ENCODE measurements at places on chromosomes 16 and 17. TPM values are rescaled to one million over a fixed set of nuclear protein-coding genes. Genes with fewer than 3 reads are reported as not detected.
A peak's percentile ranks its signal among the peaks of the same experiment; 100 is the strongest.

- peak overlapping the region; percentile 70 for H3K4me3 ChIP-seq
- no peaks in the 10 kb centered on the region for H3K27me3 ChIP-seq
- peak; percentile 69 for DNase-seq
- H3K36me3 ChIP-seq, result no peaks in the 10 kb centered on the region
These were observed 3.4 kb downstream of the NOD2 start for GRCh38 chr16:50696575-50697420.

The SOCS3 gene
- total RNA-seq, result 190 TPM

The BTBD17 gene
- not detected for total RNA-seq

The MT4 gene
- total RNA-seq, result not detected

DNA sequence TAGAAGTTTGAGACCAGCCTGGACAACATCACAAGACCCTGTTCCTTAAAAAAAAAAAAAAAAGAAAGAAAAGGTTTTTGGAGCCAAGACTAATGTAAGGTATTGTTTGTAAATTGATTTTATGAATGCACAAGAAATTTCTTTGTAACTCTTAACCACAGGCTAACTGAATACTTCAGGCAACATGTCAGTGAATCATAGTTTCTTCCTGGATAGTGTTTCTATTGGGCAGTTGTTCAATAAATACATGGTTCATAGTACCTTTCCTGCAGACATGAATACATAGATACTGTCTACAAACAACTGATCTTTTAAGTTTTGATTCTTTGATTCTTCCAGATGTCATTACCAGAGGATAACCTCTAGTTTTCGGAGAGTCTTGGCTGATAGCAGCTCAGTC lies 11.6 kb downstream of the DDX42 start:
- no peaks in the 10 kb centered on the region for H3K27me3 ChIP-seq
- H3K4me3 ChIP-seq, result no peak overlapping the region
- no peaks in the 10 kb centered on the region for H3K4me1 ChIP-seq
- no peak overlapping the region for H3K27ac ChIP-seq
- no peak for DNase-seq

The KRT28 gene
- total RNA-seq, result not detected

Measured in breast epithelium (tissue), 4 donors.